GM03348 (cell line): ENCODE measurements at places on chromosomes 2 and 18.

- DNase-seq, result peak; percentile 56
These were observed 23.5 kb downstream of the MARCHF4 start for GRCh38 chr2:216348756-216349308.

DNA sequence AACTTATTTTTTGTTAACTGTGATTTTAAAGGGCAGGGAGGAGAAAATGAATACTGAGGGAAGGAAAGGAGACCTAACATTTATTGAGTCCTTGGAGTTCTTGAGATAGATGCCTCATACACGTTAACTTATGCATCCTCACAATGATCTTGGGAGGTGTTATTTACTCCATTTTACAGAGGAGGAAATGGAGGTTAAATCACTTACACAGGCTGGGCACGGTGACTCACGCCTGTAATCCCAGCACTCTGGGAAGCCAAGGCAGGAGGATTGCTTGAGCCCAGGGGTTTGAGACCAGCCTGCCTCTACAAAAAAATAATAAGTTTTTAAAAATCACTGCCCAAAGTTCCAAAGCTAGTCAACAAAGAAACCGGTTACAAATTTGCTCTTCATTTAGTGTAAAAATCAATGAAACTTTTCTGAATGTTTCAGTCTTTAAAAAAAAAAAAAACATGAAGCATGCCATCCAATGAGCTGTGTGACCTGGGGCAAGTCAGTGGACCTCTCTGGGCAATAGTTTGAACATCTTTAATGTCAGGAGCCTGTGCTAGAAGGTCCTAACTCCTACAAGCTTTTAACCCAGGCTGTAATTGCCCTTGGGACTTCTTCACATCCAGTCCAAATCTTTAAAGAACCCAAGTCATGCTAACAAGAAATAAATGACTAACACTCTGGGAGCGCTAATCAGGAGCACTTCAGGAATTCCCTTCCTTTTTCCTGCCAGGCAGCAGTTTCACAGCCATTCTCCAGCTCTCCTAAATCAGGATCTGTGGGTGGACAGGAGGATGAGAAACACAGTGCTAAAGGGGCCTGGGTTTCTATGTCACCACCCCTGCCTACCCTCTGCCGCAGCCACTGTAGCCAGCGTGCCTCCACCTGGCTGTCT lies 176.4 kb downstream of the TMEM247 start:
- peak; percentile 81 for DNase-seq

DNA sequence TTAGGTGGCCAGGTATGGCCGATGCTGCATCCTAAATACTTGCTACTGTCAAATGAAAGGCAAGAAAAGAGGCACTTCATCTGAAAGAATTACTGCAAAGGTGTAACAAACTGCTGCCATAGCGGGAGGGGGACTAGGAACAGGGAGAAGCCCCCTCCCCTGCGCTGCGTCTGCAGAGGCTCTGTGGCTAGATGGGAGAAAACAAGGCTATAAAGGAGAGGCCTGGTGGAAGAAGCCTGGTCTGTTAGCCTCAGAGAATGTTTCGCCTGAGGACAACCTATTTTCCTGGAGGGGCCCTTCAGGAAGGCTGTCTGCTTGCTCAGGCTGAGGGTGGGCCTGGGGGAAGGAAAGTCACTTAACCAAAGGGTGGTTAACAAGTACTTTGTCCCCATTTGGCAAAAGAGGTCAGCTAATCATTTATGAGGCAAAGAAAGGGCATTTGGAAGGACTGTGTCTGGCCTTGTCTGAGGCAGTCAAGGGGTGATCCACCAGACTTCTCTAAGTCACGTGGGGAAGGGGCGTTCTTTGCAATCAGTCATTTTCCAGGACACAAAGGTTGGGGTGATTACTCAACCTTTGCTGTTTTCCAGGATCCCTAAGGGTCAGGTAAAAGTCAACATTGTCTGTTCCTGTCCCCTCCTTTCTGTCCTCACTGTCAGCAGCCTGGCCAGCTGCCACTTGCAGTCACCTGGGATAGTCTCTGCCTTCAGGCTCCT lies 103.0 kb upstream of the TMEM200C start:
- DNase-seq, result no peak

- no peak for DNase-seq
These were observed 29.7 kb upstream of the GPR55 start for GRCh38 chr2:230954746-230955145.

DNA sequence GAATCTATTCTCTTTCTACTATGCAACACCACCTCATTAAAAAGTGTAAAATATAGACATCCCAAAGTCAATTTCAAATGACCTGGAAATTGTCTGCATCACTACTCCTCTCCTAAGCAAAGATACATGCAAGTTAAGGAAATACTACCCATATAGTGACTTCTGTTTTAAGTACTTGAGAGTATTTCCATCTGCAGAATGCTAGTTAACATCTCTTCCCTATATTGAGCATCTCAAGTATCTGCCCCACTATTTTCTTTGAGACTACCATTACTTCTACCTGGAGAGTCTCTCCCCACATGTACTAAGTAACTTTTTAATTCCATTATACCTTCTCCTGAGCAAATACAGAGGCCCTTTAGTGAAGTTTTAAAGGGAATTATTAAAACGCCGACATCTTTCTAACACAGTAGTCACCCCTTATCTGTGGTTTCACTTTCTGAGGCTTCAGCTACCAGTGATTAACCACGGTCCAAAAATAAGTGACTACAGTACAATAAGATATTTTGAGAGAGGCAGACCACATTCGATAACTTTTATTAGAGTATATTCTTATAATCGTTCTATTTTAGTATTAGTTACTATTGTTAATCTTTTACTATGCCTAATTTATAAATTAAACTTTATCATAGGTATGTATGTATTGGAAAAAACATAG lies 21.8 kb downstream of the CWC22 start:
- DNase-seq, result no peak

- no peak for DNase-seq
These were observed 59.6 kb downstream of the MYT1L start for GRCh38 chr2:2271469-2271941.
